ENCODE measurements at places on chromosomes 6 and 20. TPM values are rescaled to one million over a fixed set of nuclear protein-coding genes. Genes with fewer than 3 reads are reported as not detected.

WFDC10B gene
- total RNA-seq, result 0.48 TPM

LAMA4 gene
- 248 TPM for total RNA-seq

CPXM1 gene
- total RNA-seq, result 36.6 TPM

LY86 gene
- total RNA-seq, result 7.4 TPM

- DNase-seq, result no peak
These were observed 25.4 kb downstream of the CDYL start for GRCh38 chr6:4801491-4802110.

DNA sequence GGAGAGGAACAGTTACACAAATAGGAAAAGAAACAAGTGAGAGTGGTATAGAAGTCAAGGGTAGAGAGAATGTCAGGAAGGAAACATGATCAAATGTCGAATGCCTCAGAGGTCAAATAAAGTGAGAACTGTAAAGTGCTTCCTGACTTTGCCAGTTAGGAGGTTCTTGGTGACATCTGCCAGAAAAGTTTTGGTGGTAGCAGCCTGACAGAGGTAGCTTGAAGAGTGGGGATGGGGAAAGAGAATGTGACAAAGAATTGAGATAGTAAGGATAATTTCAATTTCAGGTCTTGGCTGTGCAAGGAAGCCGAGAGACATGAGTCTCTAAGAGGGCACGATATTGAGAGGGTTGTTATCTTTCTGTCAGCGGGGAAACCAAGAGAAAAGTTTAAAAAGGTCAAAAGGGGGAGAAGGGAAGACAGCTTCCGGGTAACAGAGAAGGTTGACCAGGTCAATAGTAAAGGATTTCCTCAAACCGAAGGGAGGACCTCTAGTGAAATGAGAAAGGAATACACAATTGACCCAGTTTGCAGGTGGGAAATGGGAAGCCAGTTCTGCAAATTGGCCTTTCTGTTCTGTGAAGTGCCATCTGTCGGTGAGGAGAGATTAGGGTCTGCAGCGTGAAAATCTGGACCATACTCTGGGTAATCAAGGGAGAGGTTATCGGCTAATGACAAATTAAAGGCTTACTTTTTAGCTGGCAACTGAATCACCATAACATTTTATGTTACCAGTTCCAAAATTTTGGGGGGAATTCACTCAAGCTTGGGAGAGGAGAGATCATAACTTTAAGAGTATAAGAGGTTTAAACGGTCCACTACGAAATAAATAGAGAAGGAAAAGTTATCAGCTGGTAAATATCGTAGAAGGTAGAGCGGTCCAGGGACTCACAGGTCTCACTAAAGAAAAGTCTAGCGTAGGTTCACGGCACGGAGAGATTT is 973 bp upstream of the BRD2 start:
- no peak for DNase-seq

GRCh38 chr20:57582432-57583288 is 21.8 kb downstream of the PCK1 start:
- DNase-seq, result no peak

DNA sequence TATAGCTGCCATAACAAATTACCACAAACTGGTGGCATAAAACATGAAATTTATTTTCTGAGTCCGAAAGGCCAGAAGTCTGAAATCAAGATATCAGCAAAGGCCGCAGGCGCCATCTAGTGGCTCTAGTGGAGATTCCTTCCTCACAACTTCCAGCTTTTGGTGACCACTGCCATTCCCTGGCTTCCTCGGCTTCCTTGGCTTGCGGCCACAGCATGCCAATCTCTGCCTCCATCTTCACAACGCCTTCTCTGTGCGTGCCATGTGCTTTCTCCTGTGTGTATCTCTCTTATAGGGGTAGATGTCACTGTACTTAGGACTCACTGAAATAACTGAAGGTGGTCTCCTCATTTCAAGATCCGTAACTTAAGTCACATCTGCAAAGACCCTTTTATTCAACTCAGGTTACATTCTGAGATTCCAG is 5.4 kb upstream of the PLAGL1 start:
- DNase-seq, result peak; percentile 93

- no peak for DNase-seq
These were observed 194.2 kb downstream of the KHDC1L start for GRCh38 chr6:73030791-73031782.

DNA sequence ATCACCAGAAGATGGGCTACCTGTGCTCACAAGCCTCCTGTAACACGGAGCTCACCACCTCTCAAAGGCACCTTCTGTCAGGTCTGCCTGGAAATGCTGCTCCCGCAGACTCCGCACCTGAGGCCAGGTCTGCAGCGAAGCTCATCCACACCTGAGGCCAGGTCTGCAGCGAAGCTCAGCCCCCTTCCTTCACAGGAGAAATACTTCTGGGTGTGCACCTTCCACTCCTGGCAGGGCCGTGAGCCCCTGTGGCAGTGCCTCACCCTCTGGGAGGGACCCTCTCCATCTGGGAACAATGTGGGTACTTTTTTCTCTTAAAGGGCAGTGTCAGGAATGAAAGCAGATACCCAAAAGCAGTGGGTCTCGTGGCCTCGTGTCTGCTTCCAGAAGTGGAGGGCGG is 1.4 kb upstream of the SLCO4A1 start:
- peak; percentile 65 for DNase-seq

- DNase-seq, result no peak
These were observed 66.2 kb downstream of the BCAS4 start for GRCh38 chr20:50861012-50861411.

GRCh38 chr6:67679566-67680296 is 955.4 kb upstream of the ADGRB3 start:
- DNase-seq, result no peak
